Trophoblast cell (in vitro differentiated cells and primary cell): ENCODE measurements at places on chromosomes 7 and 10.

- DNase-seq, result no peak
Measured at GRCh38 chr10:47223236-47223635, 76.8 kb upstream of the GDF10 start.

GRCh38 chr7:112020800-112021199 lies 185.4 kb downstream of the DOCK4 start:
- DNase-seq, result no peak

DNA sequence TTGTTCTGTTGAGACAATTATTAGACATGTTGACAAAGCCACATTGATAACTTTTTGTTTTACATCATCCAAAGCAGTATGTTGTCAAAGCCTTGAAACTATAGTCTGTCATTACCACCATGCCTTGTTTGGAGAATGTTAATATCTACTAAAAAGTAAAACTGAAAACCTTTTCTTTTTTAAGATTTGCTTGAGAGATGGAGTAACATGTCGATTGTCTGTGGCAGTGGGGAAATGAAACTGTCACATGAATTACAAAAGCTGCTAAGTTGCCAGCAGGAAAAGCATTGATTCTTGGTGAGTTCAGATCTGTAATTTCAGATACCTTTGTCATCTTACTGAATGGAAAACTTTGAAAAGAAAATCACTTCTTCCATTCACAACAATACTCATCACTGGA lies 69.1 kb downstream of the TFPI2 start:
- no peak for DNase-seq

- DNase-seq, result no peak
Measured at GRCh38 chr7:41599760-41600159, 103.1 kb downstream of the INHBA start.

- no peak for DNase-seq
Measured at GRCh38 chr7:148625342-148625741, 34.8 kb downstream of the C7orf33 start.

GRCh38 chr7:128017862-128018845 lies 13.1 kb downstream of the LRRC4 start:
- DNase-seq, result no peak

DNA sequence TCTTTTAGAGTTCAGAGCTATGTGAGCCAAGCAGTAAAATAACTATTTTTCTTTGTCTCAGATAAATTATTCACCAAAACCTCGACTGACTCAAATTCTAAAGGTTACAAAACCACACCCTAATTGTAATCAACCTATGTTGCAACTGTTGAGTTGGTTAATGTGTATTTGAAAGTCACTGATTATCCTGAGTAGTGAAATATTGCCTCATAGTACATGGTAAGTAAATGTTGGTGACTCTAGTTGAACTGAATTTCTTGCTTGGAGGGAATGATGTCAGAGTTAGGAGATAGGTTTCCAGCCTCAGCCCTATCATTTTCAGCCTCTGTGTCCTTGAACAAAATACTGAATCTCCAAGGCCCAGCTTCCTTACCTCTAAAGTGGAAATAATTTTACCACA lies 3.0 kb upstream of the CYP2C18 start:
- DNase-seq, result no peak

- no peak for DNase-seq
Measured at GRCh38 chr7:11297764-11298163, 324.1 kb downstream of the PHF14 start.

DNA sequence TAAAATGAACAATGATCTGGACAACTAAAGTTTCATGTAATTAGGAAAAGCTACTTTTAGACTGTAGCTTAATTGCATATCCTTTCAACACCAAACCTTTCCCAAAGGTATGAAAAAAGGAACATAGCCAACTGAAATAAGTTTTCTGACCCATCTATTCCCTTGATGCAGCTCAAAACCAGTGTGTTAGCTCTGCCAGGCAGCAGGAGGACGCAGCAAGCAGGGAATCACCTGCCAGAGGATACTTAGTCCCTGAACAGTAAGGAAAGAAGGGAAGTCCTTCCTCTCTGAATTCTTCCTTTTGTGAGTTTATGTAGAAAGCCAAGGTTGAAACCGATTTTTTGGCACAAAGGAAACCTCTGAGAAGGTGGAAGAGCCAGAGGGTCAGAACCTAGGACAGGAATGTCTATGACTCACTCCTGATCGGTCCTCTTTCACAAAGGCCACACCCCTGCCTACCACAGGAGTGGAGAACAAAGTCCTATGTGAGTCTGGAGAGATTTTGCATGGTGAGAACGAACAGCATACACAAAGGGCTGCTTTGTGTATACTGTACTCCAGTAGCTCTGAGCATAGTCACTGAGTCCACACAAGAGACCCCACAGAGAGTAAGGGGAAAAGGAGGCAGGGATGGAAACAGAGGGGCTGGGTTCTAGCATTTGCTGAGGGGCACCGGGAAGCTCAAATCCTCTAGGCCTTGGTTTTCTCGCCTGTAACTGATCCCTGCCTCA lies 68.8 kb upstream of the GSDME start:
- peak; percentile 66 for DNase-seq

DNA sequence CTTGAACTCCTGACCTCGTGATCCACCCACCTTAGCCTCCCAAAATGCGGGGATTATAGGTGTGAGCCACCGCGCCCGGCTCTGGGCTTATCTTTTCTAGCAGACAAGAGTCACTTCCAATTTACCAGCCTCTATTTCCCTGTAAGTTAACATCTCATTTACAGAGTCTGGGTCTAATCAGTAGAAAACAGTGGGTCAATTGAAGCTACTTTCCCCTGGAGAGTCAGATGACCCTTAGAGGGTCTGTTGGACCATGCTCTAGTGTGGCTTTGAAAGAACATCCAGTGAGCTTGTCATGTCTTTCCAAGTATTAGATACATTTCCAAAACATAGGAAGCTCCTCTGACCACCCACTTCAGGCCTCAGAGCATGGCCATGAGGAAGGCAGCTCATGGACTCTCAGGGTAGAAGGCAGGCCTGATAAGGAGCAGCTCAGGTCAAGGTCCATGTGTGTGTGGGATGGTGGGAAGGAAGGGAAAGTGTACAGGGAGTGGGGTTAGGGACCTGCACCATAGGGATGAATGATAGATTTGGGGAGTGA lies 27.6 kb upstream of the RBM20 start:
- DNase-seq, result no peak

DNA sequence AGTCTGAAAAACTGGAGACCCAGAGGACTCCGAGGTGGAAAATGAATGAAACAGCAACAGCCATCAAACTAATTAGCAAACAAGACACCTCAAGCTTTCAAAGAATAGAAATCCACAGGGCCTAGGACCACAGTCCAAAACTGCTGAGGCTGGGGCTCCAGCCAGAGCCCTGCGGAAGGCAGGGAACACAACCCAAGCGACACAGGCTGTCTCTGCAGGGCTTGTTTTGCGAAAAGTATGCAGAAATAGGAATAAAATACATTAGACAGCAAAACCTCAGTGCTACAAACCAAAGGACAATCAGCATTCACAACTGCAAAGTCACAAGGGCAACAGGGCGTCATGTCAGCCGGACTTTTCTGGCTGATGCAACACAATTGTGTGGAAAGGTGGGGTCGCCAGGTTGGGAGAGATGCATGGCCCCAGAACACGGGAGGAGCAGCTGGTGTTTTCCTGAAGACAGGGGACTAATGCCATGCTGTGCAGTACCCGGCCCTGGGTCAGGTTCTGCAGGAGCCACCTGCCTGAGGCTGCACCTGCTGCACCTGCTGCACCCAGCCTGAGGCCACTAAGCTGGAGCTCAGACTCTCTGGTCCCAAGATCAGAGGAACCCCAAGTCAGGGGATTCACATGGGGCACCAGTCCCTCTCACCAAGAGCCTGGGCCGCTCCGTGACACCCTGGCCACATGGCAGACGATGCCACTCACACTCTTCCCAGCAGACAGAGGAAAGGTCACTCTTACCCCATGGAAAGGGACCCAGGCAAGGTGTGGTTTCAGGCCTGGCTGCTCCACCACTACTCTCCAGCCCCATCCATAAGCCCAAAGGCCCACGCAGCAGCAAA lies 74.2 kb downstream of the MAD1L1 start:
- no peak for DNase-seq

DNA sequence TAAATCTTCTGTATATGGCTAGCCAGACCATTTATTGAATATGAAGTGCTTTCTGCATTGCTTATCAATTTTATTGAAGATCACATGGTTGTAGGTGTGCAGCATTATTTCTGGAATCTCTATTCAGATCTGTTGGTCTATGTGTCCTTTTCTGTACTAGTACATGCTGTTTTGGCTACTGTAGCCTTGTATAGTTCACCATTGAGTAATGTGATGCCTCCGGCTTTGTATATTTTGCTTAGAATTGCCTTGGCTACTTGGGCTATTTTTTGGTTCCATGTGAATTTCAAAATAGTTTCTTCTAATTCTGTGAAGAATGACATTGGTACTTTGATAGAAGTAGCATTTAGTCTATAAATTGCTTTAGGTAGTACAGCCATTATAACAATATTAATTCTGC lies 1187.2 kb downstream of the XPNPEP1 start:
- DNase-seq, result no peak

GRCh38 chr10:14412624-14413023 lies 81.9 kb upstream of the FRMD4A start:
- DNase-seq, result no peak

DNA sequence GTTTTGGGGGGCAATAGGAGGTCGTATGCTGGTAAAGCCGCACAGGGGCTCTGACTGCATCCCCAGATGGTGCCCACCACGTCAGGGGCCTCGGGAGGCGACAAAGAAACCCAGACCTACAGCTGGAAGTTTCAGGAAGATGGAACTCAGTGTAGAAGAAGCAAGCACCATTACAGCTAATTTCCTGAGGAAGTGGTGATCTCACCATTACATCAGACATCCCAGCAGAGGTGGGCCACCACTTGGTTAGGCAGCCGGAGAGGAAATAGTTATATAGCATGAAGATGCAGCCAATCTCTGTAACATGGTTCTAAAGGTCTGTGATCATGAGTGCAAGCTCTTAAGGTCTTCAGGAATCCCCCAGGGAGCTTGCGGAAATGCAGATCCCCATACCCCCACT lies 127.3 kb upstream of the PCBD1 start:
- DNase-seq, result no peak

DNA sequence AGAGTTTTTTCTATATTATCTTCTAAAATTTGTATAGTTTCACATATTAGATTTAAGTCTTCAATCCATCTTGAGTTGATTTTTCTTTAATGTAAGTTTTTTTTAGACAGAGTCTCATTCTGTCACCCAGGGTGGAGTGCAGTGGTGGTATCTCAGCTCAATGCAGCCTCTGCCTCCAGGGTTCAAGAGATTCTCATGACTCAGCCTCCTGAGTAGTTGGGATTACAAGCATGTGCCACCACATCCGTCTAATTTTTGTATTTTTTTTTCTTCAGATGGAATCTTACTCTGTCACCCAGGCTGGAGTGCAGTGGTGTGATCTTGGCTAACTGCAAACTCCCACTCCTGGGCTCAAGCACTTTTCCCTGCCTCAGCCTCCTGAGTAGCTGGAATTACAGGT lies 143.4 kb upstream of the ZNF92 start:
- peak; percentile 14 for DNase-seq

- DNase-seq, result no peak
Measured at GRCh38 chr10:71678057-71678805, 41.3 kb downstream of the C10orf105 start.

DNA sequence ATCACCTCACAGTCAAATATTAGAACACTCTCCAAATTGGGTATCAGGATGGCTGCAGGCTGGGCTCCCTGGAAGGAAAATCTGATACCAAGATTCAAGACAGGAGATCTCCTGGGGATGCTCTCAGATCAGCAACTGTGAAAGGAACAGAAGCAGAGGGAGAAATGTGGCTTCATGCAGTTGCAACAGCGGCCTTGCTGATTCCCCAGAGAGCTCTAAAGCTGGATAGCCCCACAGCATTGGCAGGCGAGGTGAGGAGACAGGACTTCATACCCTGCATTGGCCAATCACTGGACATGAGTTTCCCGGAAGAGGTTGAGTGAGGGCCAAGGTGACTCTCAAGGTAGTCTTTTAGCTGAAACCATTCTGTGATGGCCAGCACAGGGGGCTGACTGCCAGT lies 190.6 kb downstream of the PTPN20 start:
- DNase-seq, result no peak

DNA sequence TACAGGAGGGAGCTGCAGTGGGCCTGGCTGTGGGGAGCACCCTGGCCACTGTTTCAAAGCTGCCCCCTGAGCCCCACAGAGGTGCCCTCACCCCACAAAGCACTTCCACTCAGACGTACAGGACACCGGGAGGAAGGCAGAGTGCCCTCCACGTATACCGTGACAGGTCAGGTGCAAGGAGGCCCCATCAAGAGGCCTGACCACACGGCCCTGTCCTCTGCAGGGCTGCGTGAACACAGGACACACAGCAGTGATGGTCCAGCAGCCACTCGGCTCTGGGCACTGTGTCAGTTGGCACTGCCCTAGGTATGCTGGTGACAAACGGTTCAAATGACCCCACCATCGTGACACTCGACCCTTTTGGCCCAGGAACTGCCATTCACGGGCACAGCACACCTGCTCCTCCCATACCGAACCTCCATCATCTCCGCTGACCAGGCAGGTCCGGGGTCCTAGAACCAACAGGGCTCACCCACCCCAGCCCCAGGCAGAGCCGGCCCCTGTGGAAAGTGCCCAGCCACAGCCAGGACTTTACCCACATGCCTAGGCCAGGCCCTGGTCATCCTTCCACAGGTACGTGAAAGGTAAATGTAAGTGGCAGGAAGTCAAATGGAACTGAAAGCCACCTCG lies 560.9 kb downstream of the PTPRN2 start:
- DNase-seq, result no peak

DNA sequence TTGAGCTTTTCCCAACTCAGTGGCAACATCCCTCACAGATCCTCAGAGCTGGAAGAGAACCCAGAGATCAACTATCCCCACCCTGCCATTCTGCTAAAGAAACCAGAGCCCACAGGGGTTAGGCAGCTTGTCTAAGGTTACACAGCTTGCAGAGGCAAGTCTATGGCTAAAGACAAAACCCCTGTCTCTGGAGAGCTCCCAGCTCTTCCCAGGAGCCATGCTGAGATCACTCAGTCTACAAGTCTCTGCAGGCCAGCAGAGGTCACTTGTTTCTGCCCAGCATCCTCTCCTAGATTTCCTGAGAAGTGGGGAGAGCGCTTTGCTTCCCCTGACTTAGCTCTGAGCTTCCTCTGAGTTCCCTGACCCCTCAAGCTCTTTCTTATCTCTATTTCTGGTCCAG lies 28.5 kb upstream of the LOXL4 start:
- DNase-seq, result no peak

GRCh38 chr10:14543046-14543903 lies 212.6 kb upstream of the FRMD4A start:
- DNase-seq, result no peak

- DNase-seq, result peak; percentile 22
Measured at GRCh38 chr10:7409732-7410168, 1.1 kb downstream of the SFMBT2 start.

DNA sequence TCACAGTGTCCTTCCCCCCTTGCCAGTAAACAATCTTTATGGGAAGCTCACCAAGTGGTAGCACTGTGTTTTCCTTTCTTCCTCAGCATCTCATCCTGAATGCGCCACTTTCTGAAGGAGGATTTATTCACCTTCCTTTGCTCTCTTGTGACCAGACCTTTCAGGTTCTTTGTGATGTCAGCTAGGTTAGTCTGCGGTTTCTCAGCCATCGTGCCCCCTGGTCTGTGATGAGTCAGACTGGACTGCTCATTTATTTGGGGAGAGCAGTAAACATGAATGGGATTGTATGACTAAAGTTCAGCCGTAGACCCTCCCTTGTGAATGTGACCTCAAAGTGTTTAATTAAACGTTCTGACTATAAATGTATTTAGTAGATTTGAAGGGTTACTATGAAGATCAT lies 235.1 kb upstream of the CELF2 start:
- DNase-seq, result no peak

GRCh38 chr7:149422162-149422913 lies 38.5 kb downstream of the ZNF777 start:
- peak; percentile 92 for DNase-seq
